ENCODE measurements at places on chromosomes 12 and 14.

GRCh38 chr14:54300881-54301280 lies 95.9 kb upstream of the CDKN3 start:
- no peak for DNase-seq

DNA sequence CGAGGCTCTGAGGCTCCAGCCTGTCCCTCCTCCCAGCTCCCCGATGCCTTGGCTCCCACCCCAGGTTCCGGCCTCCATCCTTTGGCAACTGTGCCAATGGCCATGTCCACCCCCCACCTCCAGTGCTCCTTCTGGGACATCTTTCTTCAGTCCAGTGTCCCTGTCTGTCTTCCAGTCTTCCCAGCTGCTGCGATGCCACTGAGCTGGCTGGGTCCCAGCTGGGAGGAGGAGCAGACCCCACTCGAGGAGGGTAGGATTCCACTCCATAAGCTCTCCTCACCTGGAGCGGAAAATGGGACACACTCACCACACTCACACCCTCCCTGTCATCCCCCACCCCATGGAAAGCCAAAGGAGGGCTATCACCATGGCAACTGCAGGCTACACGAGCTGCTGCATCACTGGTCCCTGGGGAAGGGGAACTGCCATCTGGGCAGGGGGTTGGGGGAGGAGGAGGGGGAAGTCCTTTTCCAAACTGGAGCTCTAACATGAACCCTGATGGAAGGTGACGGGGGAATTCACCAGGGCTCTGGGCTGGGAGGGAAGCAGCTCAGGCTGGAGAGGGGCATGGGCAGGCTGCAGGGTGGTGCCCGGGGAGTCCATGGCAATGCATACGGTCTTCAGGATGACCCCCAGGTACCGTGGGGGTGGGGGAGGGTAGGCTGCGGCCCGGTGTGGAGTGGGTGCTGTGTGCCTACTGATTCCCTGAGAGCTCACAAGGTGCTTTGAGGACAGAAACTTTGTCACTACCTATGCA lies 94.3 kb downstream of the LRRC74A start:
- no peak for DNase-seq

DNA sequence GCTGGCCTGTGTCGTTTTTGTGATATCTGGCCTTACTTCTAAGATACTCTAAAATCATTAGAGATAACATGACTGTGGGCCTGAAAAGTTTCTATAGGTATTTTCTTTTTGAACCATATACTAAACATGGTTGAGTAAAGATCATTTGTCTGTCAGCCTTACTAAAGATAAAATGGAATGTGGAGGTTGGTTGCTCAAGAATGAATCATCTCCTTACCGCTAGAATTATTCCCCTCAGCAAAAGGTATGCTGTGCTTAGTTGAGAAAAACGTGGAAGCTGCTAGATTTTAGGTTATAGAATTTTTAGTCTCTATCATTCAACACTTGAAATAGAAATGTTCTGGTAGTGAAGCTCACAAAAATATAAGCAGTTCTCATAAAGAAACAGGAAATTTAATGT lies 407.3 kb downstream of the AEBP2 start:
- DNase-seq = no peak

DNA sequence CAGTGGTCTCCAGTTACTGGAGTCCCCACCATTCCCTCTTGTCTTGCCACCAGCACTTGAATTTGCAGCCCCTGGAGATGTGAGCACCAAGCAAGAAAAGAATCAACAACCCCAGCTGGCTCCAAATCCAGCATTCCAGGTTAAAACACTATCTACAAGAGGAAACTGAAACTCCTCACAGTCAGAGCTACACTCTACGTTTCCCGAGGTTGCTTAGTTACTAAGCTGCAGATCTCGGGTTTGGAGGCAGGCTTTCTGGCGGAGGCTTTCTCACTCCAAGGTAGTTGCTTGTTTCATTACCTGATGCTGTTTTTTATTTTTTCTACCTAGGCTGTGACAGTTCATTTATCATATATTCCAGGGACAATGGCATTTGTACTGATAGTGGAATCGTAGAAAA lies 248.1 kb downstream of the GLT1D1 start:
- no peak for DNase-seq

GRCh38 chr12:20089077-20089476 lies 279.3 kb upstream of the PDE3A start:
- no peak for DNase-seq

DNA sequence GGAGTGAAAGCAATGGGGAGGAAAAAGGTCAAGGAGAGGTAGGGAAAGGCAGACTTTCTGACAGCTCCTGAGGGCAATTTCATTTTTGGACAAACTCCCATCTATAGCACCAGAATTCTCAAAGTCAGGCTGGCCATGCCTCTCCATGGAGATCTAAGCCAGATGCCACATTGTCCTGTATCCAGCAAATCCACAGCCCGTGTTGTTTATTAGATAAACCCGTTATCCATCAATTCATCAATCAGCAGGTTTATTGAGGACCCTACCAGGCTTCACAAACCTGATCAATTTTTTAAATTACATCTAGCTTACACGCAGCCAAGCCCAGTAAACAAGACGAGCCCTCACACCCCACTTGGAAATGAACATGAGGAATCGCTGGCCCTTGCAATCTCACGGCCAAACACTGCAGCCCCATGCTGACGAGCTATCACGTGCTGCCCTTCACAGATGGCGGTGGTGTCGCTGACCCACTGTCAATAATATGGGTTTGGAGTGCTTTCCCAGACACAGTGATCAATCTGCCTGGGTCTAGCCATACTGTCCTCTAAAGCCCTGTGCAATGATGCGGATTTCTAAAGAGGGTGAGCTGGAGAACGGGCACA lies 332.9 kb downstream of the DPF3 start:
- no peak for DNase-seq

- DNase-seq = no peak
Observed at GRCh38 chr12:2266666-2267620, 214.2 kb downstream of the CACNA1C start.

DNA sequence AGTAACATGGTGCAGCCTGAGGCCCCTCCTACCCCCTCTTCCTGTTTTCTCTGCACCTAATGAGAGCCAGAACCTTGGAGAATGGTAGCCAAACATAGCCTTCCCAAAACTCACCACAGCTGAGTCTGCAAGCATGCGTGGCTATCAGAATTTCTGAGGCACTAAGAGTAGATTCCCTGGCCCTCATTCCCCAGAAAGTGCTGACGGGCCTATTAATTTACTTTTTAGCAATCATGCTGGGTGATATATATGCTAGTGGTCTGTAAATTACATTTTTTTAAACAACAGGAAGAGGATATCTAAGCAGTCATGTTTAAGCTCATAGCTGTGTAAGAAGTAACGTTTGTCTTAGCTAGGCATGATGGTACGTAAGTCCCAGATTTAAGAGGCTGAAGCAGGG lies 30.4 kb downstream of the KANSL2 start:
- no peak for DNase-seq

GRCh38 chr12:98222135-98222534 lies 293.3 kb upstream of the TMPO start:
- no peak for DNase-seq

- DNase-seq = no peak
Observed at GRCh38 chr14:104116756-104117340, 21.5 kb upstream of the KIF26A start.

DNA sequence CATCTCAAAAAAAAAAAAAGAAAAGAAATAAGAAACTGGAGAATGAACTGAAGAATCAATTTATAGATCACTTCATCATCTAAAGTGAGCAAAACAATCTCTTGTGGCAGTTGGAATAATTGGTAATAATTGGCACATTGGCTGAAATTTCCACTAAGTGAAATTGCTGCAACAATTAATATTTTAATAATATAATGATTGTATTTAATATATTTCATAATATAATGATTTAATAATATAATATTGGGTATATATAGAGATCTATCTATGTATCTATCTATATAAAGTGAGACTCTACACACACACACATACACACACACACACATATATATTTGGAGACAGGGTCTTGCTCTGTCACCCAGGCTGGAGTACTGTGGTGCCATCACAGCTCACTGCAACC lies 81.2 kb upstream of the PRICKLE1 start:
- no peak for DNase-seq

DNA sequence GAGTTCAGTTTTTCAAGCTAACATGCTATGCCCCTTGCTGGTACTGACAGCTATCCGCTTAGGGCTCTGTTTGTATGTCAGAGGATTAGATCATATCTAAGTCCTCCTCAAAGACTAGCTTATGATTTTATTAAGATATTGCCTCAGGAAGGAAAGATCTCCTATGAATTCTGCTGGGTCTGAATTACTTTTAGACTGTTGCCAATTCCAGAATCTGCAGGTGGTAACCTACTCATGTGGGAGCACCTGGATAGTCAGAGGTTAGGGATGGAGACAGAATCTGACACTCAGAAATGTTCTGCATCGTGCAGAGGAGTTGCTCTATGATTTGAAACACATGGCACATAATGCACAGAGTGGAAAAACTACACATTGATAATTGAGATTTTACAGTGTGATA lies 843.4 kb downstream of the SLC6A15 start:
- no peak for DNase-seq

DNA sequence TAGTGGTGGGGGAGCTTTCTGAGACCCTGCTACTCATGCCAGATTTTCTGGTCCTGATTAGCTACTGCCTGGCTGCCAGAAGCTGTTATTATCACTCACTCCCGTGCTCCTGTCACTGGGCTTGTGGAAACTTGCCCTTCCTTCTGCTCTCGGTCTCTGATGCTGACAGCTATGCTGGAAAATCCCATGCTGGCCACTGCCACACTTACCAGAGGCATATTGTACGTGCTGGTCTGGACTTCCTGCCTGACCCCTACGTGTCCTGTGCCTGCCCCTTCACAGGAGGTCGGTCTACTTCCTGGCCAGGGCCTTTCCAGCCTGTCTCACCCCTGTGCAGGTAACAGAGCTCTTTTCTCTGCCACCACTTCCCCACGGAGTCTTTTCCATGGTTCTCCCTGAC lies 149.4 kb upstream of the PLEKHG7 start:
- DNase-seq = no peak

DNA sequence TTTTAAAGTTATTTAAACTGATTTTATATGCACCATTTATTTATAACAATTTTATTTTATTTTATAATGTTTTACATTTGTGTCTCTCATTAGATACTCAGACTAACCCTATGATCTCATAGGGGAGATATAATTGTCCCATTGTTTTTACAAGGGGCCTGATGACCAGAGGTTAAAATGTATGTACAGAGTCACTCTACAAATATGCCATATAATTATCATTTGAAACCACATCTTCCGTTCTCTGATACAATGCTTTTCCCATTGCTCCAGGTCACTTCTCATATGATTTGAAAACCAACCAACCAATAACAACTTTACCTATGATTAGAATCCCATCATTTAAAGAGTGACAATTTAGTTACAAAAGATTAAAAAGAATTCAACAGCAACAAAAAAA lies 137.8 kb downstream of the GPHN start:
- no peak for DNase-seq

DNA sequence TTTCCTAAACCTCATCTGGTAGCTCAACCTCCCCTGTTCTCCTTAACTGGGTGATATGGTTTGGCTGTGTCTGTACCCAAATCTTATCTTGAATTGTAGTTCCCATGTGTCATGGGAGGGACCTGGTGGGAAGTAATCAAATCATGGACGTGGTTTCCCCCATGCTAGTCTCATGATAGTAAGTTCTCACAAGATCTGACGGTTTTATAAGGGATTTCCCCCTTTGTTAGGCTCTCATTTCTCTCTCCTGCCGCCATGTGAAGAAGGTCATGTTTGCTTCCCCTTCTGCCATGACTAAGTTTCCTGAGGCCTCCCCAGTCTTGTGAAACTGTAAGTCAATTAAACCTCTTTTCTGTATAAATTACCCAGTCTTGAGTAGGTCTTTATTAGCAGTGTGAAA lies 19.5 kb downstream of the COX16 start:
- DNase-seq = no peak

DNA sequence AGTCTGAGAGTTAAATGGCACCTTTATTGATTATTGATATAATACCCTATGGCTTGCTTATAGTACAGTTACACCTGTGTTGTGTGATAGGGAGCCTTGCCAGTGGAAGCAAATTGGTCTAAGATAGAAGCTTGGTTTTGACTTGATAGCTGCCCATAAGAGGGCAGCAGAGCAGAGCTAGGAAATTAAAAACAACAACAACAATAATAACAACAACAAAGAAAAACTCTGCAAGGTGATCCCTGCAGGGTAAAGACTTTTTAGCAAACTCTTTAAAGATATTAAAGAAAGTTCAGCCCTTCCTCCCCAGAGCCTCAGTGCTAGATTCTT lies 18.0 kb upstream of the RNASE10 start:
- DNase-seq = no peak

- no peak for DNase-seq
Observed at GRCh38 chr12:19547271-19547671, 108.0 kb downstream of the AEBP2 start.

- DNase-seq = no peak
Observed at GRCh38 chr12:115517913-115518312, 759.6 kb downstream of the MED13L start.

DNA sequence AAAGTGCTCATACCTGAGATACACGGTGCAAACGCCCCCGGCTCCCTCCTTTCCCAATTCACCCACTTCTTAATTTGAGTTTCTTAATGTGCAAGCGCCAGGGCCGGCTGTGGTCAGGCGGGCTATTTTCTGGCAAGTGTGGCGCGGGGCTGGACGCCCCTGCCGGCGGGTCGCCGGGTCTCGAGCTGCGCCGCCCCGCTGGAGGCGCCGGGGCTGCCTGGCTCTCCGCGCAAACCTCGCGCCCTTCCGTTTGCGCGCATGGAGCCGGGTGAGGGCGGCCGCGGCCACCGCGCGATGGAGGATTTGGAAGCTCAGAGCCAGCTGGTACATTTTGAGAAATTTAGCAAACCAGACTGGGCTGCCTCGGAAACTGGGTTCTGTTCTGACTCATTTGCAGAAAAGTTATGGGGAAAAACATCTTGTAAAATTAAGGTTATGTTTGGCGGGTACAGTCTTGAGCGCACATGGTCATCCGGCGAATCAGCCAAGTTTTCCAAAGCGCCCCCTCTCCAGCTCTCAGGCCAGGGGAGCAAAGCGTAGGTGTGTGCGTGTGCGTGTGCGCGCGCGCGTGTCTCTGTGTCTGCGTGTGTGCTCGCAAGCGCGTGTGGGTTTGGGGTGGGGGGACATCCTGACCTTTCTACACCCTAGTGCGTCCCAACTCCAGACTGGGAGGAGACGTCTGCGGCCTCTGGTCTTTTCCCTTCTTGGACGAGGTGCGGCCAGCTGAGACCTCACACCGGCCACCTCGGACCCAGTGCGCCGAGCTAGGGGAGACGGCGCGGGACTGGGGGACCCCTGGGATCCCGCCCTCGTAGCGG lies 6.5 kb upstream of the OTX2 start:
- DNase-seq = no peak

DNA sequence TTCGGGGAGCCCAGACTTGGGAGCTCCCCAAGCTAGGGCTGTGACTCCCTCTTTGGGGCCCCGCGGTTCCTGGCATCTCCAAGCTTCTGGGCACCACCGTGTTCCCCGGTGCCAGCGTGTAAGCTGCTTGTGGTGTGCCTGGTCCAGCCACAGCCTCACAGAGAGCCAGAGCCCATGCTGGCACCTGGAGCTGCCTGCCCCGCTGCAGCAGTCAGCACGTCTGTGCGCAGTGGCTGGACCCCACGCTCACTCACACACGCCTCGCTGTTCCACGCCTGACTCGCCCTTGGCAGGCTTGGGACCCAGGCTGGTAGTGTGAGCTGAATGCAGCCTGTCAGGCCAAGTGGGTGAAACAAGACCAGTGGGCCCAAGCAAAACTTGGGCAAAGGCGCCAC lies 34.5 kb downstream of the APAF1 start:
- DNase-seq = no peak

GRCh38 chr14:61351477-61351876 lies 30.1 kb downstream of the PRKCH start:
- DNase-seq = no peak

Measured in T-helper 1 cell (primary cell).